ENCODE measurements at places on chromosomes 11 and 22.

GRCh38 chr11:86198139-86198538 lies 46.4 kb upstream of the EED start:
- DNase-seq = no peak

GRCh38 chr22:31952472-31952871 lies 8.1 kb downstream of the YWHAH start:
- DNase-seq = peak; percentile 41

DNA sequence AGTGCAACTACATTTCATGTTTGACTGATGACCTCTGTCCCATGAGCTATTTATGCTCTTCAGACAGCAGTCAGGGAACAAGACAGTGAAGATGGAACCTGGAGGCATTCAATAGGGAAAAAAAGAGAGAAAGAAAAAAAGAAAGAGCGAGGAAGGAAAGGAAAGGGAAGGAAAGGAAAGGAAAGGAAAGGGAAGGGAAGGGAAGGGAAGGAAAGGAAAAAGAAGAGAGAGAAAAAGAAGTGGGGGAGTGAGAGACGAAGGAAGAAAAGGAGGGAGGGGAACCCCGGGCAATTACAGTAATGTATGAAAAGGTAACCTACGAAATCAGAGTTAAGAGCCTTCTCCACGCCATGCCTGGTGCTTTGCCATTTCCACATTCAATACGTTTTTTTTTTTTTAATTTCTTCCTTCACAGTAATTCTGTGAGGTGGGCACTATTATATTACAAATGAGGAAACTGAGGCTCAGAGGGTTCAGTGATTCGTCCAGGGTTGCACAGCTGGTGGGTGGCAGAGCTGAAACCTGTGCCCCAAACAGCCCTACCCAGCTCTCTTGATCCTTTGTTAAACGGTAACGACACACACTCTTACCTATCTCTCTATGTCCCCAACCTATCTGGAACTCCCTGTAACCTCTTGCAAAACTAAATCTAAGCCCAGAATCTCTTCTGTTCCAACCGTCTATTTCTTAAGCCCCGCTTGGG lies 39.3 kb downstream of the ETS1 start:
- no peak for DNase-seq

GRCh38 chr11:122197066-122197987 lies 81.3 kb upstream of the BLID start:
- DNase-seq = peak; percentile 80

GRCh38 chr22:24189249-24190158 lies 8.2 kb downstream of the SUSD2 start:
- DNase-seq = peak; percentile 60

DNA sequence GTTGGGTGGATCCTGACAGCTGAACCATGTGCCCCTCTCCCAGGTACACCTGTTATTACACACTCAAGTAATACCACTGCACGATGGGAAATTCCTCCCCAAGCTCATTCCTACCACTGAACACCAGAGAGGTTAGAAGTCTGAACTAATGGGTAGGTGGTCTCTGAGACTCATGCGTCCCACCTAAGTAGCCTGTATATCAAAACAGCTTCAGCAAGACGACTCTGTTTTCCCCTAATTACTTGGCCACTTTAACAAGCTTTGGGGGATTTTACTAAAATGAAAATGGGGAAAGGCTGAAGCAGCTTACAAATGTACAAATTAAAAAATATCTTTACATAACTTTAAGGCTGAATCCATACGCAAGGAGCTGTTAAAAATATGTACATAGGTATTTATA lies 29.4 kb downstream of the LGR4 start:
- DNase-seq = no peak

DNA sequence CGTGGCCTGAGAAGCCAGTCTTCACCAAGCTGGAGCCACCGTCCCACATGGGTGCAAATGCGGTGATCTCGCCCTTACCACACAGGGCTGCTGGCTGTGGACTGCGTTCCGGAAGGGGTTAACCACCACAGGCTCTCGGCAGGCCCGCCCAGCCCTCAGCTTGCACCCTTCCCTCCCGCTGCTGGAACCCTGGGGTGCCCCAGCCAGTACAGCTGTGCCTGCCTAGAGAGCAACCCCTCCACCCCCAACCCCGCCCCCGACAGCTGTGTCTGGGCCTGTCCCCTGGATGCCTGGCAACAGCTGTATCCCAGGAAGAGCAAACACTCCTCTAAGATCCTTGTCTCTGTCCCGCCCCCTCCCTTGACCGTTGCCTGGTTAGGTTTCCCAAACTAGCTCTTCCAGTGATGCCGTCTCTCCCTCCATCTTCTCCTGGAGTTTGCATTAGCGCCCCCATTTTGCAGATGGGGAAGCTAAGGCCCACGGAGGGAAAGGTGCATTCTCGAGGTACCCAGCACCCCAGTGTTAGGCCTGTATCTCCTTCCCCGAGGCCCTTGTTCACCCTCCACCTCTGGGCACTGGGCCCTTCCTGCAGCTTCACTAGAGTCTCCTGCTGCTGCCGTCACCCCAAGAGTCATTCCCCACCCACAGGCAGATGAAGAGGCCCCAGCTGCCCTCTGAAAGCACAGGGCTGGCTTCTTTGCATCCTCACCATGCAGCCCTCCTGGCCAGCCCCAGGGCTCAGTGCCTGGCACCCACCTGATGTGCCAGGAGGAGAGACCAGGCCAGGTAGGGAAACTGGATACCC lies 12.6 kb upstream of the COX8A start:
- no peak for DNase-seq

DNA sequence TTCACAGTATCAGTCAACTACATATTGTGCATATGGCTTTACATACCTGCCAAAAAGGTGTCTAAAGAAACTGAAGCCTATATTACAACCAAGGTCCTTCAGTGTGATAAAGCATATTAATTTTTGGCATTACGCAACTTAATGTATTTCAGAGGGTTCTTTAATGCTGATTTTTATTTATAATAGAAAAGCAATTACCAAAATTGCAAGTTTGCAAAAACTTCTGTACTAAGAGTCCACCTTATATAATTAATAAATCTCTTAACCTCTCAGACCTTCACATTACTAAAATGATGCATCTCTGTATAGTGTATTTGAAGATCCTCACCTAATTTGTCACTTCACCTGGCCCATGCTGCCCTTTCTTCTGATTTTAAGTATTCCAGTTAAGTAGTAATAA lies 128.6 kb downstream of the GUCY1A2 start:
- DNase-seq = no peak

DNA sequence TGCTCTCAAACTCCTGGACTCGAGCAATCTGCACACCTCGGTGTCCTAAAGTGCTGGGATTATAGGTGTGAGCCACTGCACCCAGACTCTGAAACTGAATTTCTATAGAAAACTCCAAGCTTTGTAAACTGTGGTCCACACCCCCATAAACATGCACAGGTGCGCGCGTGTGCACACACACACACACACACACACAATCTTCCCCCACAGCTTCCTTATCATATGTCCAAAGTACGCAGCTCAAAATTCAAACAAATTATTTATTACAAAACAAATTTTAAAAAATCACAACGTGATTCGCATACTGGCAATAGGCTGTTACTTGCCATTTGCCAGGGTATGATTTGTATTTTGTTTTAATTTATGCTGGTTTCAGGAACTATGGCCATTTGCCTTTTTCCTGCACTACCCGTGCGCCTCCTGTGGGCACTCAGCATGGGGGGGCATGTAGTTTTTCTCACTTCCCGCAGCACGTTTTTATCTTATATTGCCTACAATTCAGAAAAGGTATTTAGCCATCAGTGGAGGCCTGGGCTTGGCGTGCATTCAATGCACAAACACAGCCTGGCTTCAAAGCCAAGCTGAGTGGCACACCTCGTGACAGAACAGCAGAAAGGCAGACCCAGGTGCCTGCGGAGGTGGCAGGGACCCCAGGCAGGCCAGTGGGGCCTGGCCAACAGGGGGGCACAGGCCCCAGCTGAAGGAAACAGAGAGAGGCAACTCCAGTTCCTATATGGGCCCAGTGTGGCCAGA lies 10.8 kb upstream of the SNX32 start:
- no peak for DNase-seq

GRCh38 chr11:23540101-23540561 lies 679.9 kb upstream of the CCDC179 start:
- peak; percentile 47 for DNase-seq

GRCh38 chr11:13997881-13998280 lies 35.4 kb downstream of the SPON1 start:
- DNase-seq = no peak

DNA sequence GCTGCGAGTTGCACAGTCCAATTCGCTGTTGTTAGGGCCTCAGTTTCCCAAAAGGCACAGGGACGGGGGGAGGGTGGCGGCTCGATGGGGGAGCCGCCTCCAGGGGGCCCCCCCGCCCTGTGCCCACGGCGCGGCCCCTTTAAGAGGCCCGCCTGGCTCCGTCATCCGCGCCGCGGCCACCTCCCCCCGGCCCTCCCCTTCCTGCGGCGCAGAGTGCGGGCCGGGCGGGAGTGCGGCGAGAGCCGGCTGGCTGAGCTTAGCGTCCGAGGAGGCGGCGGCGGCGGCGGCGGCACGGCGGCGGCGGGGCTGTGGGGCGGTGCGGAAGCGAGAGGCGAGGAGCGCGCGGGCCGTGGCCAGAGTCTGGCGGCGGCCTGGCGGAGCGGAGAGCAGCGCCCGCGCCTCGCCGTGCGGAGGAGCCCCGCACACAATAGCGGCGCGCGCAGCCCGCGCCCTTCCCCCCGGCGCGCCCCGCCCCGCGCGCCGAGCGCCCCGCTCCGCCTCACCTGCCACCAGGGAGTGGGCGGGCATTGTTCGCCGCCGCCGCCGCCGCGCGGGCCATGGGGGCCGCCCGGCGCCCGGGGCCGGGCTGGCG lies at the start of gene BCR:
BCR (plus strand) TSS at position 209 of the 592 bp plus-strand sequence. CDS start 452 bp downstream, outside the sequence.
- peak; percentile 69 for DNase-seq

DNA sequence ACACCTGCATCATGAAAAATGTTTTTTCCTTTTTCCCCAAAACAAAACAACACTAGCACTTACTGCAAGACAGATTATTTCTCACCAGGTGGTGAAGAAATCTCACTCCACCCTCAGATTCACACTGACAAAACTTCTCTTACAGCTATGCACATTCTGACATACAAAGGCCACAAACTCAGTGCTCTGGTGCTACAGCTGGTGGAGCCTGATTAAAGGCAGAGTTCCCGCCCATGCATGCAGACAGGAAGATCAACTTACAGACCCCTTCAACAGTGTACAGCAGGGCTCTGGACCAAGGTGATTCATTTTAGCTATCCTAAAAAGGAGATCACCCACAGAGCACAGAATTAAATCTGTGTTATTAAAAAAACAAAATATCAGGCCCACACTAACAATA lies 112.6 kb downstream of the CADM1 start:
- no peak for DNase-seq

- no peak for DNase-seq
Observed at GRCh38 chr11:95121698-95122097, 32.1 kb downstream of the ENDOD1 start.

DNA sequence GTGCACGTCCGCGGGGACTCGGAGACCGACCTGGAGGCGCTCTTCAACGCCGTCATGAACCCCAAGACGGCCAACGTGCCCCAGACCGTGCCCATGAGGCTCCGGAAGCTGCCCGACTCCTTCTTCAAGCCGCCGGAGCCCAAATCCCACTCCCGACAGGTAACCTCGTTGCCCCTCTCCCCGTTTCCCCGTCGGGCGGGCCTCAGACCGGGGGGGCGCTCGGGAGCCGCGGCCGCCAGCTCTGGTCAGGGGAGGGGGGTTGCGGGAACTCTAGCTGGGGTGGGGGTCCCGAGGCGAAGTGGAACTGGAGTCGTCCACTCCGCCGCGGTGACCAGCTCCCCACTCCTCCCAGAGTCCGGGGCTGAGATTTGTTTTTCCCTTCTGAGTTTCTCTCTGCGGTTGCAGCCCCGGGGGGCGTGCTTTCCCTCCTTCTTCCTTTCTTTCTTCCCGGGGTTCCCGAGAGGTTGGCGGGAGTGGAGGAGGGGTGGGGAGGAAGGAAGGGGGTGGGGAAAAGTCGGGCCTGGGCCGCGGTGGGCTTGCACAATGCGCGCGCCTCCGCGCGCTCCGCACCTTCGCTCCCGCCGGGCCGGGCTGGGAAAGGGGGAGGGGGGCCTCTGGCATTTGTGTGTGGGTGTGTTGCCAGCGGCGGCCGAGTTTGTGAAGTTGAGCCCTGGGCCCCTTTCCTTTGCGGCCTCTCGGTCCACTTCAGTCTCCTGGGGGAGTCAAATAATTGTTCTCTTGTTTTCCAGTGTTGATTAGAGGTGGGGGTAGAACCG lies 952 bp downstream of the YAP1 start:
- peak; percentile 75 for DNase-seq

GRCh38 chr11:117735350-117735977 lies 61.6 kb downstream of the DSCAML1 start:
- no peak for DNase-seq

DNA sequence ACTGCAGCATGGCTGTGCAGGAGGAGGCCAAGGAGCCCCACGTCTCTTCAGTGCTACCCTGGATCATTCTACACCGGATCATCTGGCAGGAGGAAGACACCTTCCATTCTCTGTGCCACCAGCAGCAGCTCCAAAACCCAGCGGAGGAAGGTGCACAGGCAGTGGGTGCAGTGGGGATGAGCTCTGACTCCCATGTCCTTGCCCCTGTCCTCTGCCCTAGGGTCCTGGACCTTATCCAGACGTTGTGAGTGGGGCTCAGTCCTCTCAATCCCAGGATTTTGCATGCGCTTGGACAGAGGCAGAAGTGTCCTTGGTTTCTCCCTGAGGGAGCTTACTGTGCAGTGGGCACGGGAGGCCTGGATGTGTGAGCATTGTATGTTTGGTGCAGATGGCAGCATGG lies 61.3 kb downstream of the CABIN1 start:
- DNase-seq = no peak

DNA sequence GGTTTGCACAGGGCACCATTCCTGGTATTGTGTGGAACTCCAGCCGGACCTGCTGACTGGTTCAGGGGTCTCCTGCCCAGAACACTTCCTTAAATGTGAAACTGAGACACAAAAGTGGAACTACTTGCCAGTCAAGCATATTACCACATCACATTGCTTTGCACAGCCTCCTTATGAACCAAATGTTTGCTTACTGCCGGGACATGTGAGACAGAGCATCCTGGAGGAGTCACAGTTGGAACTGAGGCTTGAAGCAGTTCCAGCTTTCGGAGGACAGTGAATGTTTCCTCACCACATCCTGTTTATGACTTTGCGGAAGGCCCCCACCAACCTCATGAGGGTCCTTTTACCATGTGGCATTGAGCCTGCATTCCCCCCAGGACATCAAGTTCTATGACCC lies 105.8 kb upstream of the ARHGAP42 start:
- no peak for DNase-seq

DNA sequence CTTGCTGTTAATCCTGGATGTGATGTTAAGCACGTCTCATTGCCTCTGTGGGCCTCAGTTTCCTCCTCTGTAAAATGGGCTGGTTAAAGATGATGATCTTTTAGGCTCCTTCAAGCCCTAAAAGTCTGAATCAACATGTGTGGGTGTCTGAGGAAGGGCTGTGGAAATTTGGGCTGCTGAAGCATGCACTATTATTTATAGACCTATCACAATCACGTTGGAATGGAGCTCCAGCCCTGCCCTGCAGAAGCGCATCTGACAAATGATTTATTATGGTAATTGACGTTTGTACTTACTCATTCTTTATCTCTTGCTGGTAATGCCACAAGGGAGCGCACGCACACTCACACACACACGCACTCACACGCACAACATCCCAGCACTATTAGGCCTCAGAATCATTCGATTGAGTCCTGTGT lies 20.4 kb downstream of the P2RX3 start:
- DNase-seq = no peak

All from ACHN (cell line).